ENCODE measurements at places on chromosomes 2 and 18. TPM values are rescaled to one million over a fixed set of nuclear protein-coding genes. Genes with fewer than 3 reads are reported as not detected.

DNA sequence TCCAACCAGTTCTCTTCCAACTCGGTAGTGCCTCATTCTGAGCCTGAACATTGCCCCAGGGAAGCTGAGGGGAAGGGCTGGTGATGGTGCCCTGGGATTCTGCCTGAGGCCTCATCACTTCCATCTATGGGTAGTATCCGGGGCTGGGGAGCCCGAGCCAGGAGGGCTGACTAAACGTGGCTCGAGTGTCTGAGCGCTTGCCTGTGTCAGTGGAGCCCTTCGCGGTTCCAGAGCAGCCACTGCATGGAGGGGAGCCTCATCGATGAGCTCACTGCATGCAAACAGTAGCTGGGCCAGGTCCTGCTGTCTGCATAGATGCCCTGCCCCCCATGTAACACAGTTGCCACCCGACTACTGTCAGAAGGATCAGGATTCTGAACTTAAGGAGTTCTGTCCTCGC is 129.3 kb downstream of the GLI2 start:
- no peak for DNase-seq
- no peaks in the 10 kb centered on the region for H3K27me3 ChIP-seq
- no peak overlapping the region for H3K4me3 ChIP-seq
- H3K27ac ChIP-seq = no peak overlapping the region
- H3K36me3 ChIP-seq = no peaks in the 10 kb centered on the region
- H3K4me1 ChIP-seq = peaks cover 15% of the 10 kb centered on the region

GRCh38 chr2:62196278-62196901 is 475 bp downstream of the B3GNT2 start:
- no peaks in the 10 kb centered on the region for H3K36me3 ChIP-seq
- peaks cover 28% of the 10 kb centered on the region for H3K4me1 ChIP-seq
- DNase-seq = peak; percentile 72
- H3K27ac ChIP-seq = peak overlapping the region; percentile 96
- H3K4me3 ChIP-seq = peak overlapping the region; percentile 94

DNA sequence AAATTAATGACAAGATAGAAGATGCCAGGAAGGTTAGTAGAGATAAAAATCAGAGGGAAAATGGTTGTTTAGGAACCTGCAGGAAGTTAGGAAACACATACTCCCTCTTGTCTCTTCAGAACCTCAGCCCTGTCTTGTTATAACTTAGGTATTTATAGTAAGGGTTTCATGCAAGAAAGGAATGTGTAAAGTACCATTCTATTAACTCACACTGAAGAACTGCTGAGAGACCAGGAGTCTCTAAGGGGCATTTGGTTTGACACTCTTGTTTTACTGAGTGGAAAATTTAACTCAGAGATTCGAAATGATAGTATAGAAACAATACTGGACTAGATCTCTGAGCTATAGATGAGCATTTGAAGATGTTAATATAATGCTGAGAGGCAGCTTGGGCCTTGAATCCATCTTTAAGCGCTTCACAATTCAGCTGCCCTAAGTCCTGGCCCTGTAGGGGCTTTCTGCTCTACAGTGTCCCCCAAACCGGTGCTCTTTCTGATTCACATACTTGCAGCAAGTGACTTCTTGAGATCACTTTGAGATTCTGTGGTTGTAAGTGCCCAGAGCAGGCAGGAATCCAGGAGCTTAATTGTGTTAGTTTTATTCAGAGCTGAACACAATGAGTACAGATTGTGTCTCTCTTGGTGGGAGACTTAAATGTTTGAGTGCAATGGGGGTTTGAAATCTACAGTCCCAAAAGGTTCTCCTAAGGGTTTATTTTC is 235.0 kb upstream of the RGPD4 start:
- peak; percentile 57 for DNase-seq
- no peak overlapping the region for H3K4me3 ChIP-seq
- H3K27ac ChIP-seq = peak overlapping the region; percentile 65

SLC40A1 gene
- 285 TPM for total RNA-seq

DNA sequence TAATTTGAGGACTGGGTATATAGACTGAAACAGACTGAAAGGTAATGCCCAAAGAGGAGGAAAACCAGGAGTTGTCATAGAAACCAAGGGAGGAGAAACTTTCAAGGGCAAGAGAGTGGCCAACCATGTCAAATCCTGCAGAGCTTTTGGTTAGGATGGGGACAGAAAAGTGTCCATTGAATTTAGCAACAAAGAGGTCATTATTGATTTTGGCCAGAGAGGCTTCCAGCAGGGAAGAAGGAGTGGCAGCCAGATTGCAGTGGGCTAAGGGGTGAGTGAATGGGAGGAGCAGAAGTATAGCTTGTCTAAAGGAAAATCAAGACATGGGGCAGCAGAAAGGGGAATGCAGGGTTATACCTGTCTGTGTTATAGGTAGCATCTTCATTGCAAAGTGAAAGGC is 194.0 kb downstream of the CAMKMT start:
- no peak overlapping the region for H3K27ac ChIP-seq
- no peaks in the 10 kb centered on the region for H3K36me3 ChIP-seq
- DNase-seq = no peak
- H3K4me1 ChIP-seq = no peaks in the 10 kb centered on the region

GRCh38 chr2:11889101-11889850 is 142.8 kb downstream of the LPIN1 start:
- H3K4me1 ChIP-seq = no peaks in the 10 kb centered on the region
- H3K27me3 ChIP-seq = no peaks in the 10 kb centered on the region
- no peak overlapping the region for H3K4me3 ChIP-seq
- no peak for DNase-seq
- no peaks in the 10 kb centered on the region for H3K36me3 ChIP-seq

FAM124B gene
- total RNA-seq = 1.5 TPM

SLC38A11 gene
- not detected for total RNA-seq

AMER3 gene
- not detected for total RNA-seq

KLHL41 gene
- total RNA-seq = 4.9 TPM

SLC5A7 gene
- total RNA-seq = 0.40 TPM

DNA sequence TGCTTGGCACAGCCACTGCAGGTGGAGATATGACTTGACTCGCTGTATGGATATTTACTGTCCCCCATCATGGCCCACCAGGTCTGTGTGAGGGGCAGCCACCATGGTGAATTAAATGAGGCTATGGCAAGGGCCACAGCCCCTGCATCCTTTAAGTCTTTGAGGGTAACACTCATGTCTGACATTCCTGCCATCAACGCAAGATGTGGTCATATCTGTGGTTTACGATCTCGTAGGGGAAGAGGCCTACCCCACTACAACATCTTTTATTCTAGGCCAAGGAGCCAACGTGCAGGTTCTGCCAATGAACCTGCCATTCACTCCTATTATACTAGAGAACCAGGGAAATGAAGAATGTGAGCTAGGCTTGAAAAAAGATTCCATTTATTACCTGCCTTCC is 381.6 kb upstream of the ID2 start:
- no peaks in the 10 kb centered on the region for H3K36me3 ChIP-seq
- H3K4me3 ChIP-seq = no peak overlapping the region
- H3K4me1 ChIP-seq = no peaks in the 10 kb centered on the region
- no peaks in the 10 kb centered on the region for H3K27me3 ChIP-seq

GRCh38 chr2:3243804-3244203 is 133.8 kb downstream of the EIPR1 start:
- no peak overlapping the region for H3K27ac ChIP-seq
- H3K27me3 ChIP-seq = no peaks in the 10 kb centered on the region
- no peak for DNase-seq
- H3K4me3 ChIP-seq = no peak overlapping the region
- H3K36me3 ChIP-seq = no peaks in the 10 kb centered on the region

CRYGC gene
- total RNA-seq = not detected

MARCO gene
- 1.1 TPM for total RNA-seq

Data from thyroid gland (tissue), 4 donors.